Stimulated activated CD8-positive, alpha-beta memory T cell treated with anti-CD3 and anti-CD28 coated beads, Interleukin-4, amount 100 ng/mL, for 24 hours (primary cell): ENCODE measurements at places on chromosomes 3 and 15.

- no peak for DNase-seq
Measured at GRCh38 chr15:80816936-80817335, 37.8 kb downstream of the CEMIP start.

- DNase-seq: no peak
Measured at GRCh38 chr3:79809106-79809505, 41.3 kb upstream of the ROBO1 start.

DNA sequence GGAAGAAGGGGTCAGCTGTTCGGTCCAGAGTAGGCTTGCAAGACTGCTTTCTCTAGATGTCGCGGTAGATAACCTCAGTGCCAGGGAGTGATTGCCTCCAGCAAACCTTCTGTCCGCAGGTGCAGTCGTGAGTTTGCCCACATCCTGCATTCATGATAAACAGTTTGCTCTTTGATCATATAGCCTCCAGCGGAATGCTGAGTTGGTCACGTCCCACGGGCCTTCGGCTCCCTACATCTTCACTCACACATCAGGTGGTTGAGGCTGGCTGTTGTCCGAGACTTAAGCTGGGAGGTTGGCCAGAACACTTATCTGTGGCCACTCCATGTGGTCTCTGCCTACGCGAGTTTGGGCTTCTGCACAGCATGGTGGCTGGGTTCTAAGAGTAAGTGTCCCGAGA lies 62.1 kb upstream of the NR2C2 start:
- DNase-seq: no peak

- no peak for DNase-seq
Measured at GRCh38 chr15:62782071-62782841, 260.3 kb upstream of the TPM1 start.

DNA sequence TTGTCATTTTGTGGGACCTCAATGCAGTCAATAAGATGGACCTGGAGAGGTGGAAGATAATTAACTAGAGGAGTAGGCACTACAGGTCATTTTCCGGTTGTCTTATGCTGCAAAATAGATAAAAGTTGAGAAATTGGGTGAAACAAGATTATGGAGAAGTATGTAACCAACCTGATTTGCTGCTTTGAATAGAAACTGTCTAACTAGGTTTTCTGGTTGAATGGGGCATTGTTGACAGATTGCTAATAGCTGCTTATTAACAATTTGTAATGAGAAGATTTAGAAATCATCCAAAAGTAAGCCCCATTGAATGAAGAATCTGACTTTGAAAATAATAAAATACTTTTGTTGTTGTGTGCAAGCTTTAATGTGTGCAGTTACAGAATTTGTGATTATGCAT lies 26.2 kb downstream of the PIAS1 start:
- DNase-seq: no peak

DNA sequence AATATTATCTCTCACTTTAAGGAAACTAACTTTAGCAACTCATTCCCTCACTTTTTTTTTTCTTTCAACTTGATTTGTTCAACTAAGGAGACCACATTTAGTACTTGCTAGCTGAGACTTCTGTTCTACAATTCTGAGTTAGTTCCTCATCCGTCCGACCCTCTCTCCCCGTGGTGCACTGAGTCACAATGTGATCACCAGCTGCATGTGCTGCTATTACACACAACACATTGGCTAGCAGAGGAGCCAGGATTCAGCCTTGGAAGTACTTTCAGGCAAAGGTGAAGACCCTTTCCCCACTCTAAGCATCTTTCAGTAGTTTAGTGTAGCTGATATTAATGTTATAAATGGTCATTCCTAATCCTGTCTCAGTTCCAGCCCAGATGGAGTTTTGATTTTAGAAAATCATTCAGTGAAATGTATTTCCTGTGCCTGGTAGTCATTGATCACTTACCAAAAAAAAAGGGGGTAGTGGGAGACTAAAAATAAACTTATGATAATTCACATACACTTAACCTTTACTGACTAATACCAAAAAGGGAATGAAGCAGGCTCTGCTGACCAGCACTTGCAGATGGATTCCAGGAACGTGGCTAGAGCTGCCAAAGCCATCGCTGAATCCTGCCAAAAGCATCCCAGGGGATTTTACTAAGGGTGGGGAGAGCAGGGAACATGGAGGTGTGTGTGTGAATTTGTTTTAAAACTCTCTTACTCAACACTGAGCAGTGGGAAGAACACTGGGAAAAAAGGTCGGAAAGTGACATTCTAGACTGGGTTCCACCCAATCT lies 424.8 kb downstream of the LPP start:
- no peak for DNase-seq

- no peak for DNase-seq
Measured at GRCh38 chr3:61315871-61316270, 64.6 kb upstream of the FHIT start.

DNA sequence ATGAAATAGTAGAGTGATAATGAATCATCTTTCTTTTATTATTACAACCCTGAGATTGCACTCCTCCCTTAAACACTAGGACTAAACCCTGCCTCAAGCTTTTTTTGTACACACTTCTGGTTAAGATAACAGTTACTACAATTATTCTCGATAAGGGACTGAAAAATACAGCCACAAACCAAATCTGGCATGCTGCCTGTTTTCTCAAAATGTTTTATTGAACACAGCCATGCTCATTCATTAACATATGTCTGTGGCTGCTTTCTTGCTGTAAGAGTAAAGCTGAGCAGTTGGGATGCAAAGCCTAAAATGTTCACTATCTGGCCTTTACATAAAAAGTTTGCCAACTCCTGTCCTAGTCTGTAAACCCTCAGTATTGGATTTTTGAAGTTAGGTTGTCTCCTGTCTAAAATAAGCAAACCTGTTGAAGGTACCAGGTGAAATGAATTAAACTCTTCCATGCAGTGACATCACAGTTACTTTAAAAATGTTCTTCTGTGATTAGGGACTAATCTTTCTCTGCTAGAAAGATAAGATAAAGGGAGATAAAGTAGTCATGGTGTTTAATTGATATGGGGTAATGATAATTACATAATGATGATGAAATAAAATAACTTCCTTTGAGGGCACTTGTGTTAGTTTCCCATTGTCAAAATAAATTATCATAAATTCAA lies 218.2 kb downstream of the STXBP5L start:
- no peak for DNase-seq

DNA sequence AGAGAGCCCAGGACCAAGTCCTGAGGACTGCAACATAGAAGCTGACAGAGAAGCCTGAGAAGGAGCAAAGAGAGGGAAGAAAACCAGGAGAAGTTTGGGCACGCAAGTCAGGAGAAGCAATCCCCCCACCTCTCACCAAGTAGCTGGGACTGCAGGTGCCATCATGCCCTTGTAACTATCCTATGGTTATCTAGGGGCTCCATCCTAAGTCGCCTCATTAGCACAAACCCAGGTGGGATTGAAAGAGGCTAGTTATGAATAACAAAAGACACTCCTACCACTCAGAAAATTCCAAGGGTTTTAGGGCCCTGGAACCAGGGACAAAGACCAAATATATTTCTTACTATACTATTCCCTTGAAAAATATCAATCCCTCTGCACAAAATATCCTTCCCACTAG lies 53.5 kb downstream of the CCR4 start:
- no peak for DNase-seq

- no peak for DNase-seq
Measured at GRCh38 chr3:14841836-14842235, 23.1 kb downstream of the FGD5 start.

GRCh38 chr3:133055339-133055738 lies 17.1 kb downstream of the TMEM108 start:
- DNase-seq: no peak

DNA sequence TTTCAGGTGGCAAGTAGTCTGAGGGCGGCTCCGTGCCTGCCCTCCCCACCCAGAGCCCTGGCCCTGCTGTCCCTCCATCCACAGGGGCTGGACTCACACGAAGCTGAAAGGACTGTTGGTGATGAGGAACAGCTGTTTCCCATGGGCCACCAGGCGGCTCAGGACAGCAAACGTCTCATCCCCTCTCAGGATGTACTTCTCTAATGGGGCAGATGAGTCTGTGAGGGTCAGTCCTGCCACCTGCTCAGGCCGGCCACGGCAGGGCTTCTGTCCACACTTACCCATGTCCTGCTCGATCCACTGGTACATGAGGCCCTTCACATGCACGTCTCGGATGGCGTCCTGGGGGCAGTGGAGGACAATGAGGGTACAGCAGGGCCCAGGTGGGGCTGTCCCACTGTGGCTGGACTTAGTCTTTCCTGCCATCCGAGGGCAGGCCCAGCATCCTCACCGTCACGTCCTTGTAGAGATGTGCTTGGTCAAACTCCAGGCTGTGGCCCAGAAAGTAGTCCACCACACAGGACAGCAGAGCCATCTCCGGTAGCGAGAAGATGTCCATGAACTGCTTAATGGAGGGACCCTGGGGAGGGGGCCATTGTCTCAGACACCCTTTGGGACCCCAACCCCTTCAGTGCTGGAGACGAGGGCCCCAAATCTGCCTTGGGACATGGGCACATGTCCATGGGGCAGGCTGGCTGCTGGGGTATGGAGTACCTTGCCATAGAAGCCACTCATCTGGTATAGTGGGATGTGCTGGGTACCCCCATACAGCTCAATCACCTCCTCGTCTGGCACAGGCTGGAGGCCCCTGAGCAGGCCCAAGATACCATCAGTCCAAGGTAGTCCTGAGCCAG lies 5.7 kb downstream of the NT5DC2 start:
- no peak for DNase-seq

DNA sequence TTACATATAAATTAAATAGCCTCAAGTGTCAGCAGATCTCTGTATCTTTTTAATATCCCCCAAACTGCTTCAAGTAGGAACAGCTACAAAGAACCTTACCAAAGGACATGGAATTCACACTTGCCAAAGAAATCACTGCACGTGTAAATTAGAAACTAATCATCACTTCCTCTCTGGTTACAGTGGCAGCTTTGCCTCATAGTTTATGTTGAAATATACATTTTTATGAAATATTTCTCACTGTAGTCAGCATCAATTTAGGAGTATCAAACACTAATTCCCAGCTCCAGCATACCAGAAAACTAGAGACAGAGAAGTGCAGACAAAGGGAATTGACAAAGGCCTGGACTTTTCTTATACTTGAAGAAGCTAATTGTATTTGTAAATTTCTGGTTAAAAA lies 260.9 kb downstream of the TIGIT start:
- DNase-seq: no peak

- no peak for DNase-seq
Measured at GRCh38 chr3:127750226-127751031, 71.9 kb downstream of the MGLL start.

DNA sequence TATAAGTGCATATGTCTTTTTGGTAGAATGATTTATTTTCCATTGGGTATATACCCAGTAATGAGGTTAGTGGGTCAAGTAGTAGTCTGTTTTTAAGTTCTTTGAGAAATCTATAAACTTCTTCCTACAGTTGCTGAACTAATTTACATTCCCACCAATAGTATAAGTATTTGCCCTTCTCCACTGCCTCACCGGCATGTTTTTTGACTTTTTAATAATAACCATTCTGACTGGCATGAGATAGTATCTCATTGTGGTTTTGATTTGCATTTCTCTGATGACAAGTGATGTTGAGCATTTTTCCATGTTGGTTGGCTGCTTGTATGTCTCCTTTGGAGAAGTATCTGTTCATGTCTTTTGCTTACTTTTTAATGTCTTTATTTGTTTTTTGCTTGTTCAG lies 94.1 kb upstream of the TP63 start:
- DNase-seq: no peak

DNA sequence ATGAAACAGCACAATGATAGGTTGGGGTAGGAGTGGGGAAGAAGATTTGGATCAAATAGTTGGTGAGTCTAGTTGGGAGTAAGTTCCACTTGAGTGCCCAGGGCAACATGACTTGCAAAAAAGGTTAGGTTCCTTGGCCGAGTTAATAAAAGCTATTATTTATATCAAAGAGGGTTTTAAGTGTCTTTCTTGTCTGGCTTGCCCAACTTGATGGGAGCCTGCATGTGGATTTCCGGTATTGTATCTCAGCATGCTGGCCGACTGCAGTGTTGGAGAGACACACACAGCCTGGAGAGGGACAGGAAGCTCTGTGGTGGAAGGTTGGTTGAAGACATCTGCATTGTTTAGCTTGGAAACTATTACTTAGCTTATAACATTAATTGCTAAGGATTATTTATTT lies 449.5 kb upstream of the TBL1XR1 start:
- no peak for DNase-seq

GRCh38 chr3:190097025-190097424 lies 23.7 kb downstream of the P3H2 start:
- DNase-seq: no peak

- DNase-seq: no peak
Measured at GRCh38 chr15:58036579-58036978, 28.9 kb downstream of the ALDH1A2 start.

DNA sequence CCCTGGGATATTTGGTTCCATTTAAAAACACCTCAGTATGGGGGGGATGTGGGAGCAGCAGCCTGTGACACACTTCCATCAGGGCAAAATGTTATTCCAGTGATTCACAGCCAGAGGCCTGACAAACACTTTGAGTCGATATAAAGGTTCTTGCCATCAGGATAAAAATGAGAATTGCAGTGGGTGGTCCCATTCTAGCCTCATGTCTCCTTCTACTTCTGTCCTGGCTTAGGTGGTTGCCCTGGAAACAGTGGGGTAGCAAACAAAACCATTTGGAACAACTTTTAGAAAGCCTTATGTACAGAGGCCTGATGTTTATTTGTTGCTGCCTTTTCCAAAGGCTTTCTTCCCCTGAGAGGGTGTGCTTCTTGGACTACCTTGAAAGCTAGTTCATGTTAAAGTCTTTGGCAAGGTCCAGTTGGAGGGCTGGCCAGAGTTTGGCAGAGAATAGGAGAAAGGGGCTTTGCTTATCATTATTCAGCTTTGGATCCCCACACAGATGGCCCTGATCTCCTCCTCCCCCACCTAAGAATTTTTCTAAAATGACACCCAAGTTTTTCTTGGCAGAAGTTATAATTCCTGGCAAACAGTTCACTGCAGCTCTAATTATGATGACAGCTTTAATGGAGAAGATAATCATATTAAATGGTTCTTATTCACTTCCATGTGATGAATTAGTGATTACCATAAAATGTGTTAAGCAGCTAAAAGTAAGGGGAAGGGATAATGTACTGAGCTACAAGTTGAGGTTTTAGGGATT lies 84.2 kb upstream of the ZNF280D start:
- DNase-seq: no peak

GRCh38 chr15:39770748-39771689 lies 11.6 kb downstream of the FSIP1 start:
- no peak for DNase-seq
